ENCODE measurements at places on chromosomes 3 and 15.

DNA sequence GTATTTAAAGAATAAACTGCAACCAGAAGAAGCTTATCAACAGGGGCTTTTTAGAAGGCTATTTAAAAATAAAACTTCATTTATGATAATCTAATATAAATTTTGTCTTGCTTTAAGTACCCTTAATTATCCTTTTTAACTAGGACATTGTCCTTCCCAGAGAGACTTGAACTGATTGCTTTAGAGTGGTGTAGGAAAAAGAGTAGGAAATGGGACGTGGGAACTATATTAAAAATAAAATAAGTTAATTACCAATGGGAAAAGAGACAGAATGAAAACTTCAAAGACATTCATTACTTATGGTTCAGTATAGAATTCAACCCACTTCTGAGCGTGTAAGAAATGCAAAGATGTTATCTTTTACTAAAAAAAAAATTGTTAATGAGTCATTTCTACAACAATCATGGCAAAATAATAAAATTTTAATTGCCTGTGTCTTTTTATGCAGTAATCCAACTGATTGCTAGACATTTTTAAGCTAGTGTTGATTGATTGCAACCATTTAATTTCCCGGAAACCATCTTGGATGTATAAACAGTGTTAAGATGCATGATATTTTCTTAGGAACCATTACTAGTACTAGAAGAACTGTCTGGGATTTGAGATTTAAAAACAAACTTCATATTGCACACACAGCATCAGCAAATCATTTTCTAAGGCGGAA, 298.8 kb upstream of the UMPS start:
- no peak for DNase-seq

DNA sequence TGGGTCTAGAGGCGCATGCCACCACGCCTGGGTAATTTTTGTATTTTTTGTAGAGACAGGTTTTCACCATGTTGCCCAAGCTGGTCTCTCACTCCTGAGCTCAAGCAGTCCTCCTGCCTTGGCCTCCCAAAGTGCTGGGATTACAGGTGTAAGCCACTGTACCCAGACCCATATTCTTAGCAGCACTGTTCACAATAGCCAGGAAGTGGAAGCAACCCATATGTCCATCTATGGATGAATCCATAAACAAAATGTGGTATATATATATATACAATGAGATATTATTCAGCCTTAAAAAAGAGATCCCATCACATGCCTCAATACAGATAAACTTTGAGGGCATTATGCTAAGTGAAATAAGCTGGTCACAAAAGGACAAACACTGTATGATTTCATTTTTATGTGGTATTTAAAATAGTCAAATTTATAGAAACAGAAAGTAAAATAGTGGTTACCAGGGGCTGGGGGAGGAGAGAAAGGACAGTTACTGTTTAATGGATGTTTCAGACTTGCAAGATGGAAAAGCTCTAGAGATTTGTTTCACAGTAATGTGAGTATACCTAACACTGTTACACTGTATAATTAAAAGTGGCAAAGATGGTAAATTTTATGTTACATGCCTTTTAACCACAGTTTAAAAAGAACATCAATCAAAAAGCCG, 35.7 kb upstream of the GRAMD1C start:
- DNase-seq: no peak

DNA sequence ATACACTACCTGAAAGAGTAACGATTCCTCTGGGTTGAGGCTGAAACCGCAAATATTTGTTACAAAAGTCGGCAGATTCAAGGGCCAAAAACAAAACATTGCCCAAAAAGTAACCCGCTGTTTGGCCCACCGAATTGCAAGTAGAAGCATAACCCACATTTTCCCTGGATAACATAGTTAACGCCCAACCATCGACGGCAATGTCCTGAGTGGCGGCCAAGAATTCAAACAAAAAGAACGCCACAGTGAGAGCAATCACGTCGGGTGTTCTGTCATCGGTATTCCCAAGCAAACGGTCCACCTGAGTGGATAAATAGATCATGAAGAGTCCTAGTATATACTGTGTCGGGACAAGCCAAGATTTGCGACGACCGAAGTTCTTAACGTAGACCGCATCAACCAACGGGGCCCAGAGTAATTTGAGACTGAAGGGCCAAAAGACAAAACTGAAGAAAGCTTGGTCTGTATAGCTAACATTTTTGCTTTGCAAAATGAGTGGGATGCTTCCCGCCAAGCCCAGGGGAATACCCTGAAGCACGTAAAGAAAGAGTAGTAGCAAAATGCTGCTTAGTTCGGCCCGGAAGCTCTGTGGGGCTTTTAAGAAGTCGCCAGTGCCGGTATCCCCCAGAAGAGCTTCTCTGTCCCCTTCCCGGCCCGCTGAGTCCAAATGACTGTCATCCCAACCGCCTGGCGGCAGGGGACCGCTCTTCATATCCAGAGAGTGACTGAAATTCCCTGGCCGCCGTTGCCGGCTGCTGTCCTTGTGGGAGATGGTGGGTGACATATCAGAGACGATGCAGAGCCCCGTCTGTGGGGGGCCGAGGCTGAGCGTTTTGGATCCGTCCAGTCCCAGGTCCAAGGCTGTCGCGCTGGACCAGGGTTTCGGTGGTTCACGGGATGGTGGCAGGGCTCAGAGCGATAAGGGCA, 750 bp downstream of the SLC33A1 start:
- DNase-seq: peak; percentile 18

GRCh38 chr3:14281053-14281452, 102.4 kb downstream of the LSM3 start:
- DNase-seq: no peak

- no peak for DNase-seq
These were observed 46.6 kb upstream of the SSR3 start for GRCh38 chr3:156601497-156601896.

DNA sequence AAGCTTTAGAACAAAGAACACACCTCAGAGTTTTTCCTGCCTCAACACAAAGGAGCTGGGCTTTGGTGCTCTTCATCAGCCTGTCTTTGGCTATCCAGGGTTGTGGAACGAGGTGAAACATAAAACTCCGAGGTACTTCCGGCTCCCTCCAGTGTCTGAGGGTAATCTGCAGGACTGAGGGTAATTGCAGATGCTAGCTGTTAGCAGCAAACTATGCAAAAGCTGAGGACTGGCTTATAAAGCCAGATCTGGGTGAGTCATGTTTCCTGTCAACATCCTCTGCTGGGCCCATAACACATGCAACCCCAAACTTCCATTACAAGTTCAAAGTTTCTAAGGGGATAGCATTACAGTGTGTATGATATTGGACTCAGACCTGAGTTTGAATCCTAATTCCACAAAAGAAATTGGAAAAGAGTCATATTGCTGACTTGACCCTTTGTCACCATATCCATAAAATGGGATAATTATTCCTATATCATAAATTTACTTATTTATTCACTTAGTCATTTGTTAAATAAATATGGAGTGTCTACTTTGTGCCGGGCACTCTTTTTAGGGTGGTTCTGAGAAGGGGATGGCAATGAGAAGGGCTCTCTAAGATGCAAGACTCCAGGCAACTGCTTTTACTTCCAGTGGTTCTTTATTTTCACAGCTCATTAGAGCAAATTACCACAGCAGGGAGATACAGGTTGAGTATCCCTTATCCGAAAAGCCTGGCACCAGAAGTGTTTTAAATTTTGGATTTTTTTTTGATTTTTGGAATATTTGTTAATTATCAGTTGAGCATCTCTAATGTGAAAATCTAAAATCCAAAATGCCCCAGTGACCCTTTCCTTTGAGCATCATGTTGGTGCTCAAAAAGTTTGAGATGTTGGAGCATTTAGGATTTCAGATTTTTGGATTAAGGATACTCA, 9.5 kb upstream of the TRIM69 start:
- peak; percentile 63 for DNase-seq

GRCh38 chr3:72171946-72172345, 387.0 kb upstream of the PROK2 start:
- DNase-seq: no peak

GRCh38 chr3:32089476-32089875, 16.9 kb upstream of the GPD1L start:
- no peak for DNase-seq

DNA sequence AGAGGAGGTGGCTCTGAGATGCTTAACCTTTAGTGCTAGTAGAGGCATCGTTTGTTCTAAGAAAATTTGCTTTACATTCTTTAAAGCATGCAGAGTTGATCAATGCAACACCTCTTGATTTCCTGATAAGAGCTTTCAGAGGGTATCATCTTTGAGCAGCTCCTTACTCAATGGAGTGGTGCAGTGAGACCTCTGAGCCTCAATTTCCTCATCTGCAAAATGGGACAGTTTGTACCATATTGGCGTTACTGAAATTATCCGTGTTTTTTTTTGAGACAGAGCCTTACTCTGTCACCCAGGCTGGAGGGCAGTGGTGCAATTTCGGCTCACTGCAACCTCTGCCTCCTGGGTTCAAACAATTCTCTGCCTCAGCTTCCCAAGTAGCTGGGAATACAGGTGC, 1.6 kb upstream of the TMEM42 start:
- DNase-seq: no peak

DNA sequence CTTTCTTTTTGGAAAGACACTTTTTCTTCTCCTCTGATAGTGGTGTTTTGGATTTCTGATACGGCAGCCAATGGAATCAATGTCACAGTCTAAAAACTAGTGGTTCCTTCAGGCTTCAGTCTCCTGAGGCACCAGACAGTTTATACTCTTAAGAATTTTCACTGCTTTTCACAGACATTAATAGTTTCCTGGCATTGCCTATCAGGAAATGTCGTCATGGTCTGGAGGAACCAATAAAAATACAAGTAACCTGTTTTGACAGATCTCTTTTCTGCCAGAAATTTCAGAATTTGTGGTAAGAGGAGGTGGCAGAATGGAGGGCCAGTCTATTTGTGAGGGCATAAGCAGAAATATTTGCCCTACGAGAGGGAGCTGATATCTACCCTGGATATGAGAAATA, 44.8 kb downstream of the FILIP1L start:
- DNase-seq: no peak

DNA sequence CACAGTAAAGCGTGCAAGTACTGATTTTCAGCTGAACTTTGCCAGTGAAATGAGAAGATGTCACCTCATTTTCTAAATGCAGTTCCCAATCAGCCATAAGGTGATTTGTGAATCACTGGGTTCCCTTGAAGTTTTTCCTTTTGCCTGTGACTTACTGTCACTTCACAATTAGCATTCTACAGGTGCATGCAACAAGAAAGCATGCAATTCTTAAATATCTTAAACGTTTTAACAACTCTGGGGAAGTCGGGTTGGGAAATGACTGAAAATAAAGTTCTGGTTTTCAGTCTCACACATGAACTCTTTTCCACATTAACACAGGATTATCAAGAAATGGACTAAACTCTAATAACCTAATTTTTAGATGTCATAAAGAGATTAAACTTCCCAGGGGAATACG, 5.2 kb downstream of the GSK3B start:
- DNase-seq: no peak

DNA sequence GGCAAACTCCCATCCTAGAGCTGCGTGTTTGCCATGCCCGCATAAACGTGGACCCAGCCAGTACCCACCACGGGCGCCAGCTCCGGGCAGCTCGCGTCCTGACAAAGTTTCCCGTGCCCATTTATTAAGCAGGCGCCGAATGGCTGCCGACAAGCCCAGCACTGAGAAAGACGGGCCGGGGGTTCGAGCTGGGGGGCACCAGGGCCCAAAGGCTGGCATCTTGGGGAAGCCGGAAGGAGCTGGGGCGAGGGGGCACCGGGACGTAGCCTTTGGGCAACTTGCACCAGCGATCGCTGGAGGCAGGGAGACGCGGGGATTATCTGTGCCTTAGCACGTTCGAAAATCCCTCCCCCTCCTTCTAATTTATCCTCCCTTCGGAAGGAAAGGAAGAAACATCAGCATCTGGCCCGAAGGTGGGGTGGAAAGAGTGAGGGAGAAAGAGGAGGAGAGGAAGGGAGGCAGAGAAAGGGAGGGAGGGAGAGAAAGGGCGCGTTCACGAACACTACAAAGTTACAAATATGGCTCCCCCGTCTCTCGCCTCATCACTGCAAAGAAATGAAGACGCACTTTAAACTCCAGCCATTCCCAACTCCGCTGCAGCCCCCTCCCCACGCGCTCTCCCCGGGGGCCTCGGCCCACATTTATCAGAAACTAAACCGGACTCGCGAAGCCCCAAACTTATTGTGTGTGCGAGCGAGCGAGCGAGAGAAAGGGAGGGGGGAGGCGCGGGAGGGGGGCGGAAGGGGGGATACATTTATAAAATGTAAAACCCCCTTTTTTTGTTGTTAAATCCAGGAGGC, 1.0 kb downstream of the ANP32A start:
- peak; percentile 19 for DNase-seq

DNA sequence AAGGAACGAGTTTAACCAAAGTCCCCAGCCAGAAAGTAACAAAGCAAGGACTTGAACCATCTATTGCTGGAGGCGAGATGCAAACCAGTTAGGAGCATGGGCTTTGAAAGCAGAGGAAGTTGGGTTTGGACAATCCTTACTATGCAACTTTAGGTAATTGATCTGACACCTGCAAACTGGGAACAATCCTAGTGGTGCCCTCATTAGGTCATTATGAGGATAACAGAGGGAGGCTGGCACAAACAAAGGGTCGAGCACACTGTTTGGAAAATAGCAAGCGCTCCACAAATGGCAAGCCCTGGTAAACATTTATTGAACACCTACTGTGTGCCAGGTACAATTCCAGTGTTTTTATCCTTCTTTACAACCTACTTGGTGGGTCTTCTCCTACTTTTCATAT, 45.6 kb downstream of the WNT5A start:
- no peak for DNase-seq

DNA sequence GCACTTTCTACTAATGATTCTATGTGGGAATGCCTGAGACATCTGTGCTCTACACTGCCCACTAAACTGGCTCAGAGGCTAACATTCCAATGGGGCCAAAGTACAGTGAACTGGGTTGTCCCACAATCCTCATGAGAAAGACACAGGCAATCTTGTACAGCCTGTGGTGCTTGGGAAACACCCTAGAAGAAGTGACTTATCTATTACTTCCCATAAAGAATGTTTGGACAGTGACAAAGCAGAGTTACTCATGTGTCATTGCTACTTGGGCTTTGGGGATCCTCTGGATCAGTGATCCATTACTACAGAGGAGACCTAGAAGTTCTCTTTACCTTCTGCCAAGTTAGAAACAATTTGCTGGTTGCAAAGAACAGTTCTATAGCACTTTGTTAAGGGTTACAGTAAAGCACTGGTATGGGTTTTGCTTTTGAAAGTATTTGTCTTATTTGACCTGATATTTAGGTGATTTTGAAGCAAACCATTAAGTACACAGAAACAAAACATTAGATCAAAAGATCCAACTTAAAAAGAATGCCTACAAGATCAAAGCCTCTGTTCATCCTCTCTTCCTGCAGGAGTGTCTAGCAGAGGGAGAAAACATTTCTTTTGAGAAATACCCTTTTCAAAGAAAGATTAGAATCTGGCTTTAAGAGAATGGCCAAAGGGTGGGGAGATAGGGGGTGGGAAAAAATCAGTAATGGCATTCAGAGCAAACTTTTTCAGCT, 75.8 kb downstream of the CTNNB1 start:
- DNase-seq: no peak

Measured in activated CD4-positive, alpha-beta T cell treated with anti-CD3 and anti-CD28 coated beads, Interleukin-2, amount 50 U/mL, for 4 hours (primary cell).